CD4-positive, alpha-beta T cell treated with Interferon alpha-2 for 1 hour (primary cell): ENCODE measurements at places on chromosomes 16 and 17.

DNA sequence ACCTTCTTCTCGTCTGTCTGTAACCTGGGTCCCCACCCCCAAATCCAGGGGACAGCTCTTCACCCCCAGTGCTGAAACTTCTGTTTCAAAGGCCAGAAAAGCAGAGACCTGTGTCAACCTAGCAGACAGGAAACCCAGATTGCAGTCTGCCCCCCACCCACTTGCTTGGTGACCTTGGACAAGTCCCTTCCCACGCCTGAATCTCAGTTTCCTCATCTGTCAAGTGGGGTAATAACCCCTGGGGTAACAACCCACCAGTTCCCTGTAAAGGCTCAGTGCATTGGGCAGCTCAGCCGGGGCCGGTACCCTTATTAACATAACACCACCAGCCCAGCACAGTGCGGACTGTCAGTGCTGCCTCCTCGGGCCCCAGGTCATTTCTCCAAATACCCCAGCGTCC is 1.3 kb downstream of the STX1B start:
- DNase-seq = no peak

DNA sequence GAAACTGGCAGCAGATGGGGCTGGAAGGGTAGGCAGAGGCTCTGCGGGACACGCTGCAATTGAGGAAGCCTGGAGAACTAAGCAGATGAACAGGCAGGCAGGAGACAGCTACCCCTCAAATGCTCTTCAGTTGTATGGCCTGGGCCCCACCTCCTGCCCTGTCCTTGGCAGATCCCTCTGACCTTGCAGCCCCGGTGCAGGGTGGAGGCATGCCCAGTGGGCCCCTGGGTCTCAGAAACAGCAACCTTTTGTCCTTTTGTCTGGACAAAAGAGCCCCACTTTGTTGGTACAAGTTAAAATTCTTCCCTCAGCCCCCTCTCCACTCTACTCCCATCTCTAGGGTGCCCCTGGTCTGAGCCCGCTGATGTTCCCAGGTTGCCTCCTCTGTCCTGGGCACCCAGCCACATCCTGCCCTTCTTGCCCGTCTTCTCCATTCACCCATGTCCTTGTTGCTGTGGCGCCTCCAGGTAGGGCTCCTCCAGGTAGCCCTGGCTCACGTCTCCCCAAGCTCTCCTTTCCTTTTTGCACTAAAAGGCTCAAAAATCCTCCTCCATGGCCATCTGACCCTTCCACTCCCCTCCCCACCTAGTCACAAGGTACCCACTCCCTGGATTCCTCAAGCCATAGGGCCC is 136.8 kb downstream of the CLEC16A start:
- DNase-seq = no peak

- no peak for DNase-seq
These were observed 13.7 kb upstream of the WIPI1 start for GRCh38 chr17:68470961-68471360.

GRCh38 chr17:5069724-5070123 is 8.5 kb upstream of the ZFP3 start:
- no peak for DNase-seq

DNA sequence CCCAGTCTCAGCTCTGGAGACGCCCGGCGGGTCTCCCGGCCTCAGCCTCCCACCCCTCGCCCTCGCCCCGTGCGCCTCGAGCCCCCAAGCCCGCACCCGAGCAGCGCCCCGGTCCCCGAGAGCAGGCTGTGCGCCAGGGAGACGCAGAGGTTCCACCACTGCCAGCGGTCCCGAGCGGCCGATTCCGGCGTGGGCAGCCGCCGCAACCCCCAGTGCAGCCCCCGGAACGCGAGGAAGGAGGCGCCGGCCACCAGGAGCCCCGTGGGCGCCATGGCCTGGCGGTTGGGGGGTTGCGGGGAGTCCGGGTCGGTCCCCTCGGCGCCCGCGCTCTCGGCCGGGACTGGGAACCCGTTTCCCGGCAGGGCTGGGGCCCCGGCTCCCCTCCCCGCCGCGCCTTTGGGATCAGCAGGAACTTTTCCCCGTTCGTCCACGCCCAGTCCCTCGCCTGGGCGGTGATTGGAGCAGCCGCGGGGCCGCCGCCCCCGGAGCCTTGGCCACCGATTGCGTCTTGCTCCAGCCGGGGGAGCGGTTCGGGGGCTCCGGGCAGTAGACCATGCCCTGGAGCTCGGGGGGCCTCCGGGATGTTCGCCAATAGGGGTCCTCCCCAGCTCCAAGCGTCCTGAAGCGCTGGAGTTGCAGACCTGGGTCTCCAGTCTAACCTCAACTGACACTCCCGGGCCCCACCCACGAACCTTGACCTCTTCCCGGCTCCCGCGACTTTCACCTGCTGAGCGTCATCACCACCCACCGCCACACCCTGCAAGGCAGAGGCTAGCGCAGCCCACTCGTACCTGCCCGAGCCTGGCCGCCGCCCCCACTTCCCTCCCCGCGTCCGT is at the start of gene TLCD2:
Gene TLCD2, minus strand, starts transcription at position 407 of the 836 bp plus-strand sequence. Its CDS starts 135 bp downstream, at position 272.
- peak; percentile 22 for DNase-seq

DNA sequence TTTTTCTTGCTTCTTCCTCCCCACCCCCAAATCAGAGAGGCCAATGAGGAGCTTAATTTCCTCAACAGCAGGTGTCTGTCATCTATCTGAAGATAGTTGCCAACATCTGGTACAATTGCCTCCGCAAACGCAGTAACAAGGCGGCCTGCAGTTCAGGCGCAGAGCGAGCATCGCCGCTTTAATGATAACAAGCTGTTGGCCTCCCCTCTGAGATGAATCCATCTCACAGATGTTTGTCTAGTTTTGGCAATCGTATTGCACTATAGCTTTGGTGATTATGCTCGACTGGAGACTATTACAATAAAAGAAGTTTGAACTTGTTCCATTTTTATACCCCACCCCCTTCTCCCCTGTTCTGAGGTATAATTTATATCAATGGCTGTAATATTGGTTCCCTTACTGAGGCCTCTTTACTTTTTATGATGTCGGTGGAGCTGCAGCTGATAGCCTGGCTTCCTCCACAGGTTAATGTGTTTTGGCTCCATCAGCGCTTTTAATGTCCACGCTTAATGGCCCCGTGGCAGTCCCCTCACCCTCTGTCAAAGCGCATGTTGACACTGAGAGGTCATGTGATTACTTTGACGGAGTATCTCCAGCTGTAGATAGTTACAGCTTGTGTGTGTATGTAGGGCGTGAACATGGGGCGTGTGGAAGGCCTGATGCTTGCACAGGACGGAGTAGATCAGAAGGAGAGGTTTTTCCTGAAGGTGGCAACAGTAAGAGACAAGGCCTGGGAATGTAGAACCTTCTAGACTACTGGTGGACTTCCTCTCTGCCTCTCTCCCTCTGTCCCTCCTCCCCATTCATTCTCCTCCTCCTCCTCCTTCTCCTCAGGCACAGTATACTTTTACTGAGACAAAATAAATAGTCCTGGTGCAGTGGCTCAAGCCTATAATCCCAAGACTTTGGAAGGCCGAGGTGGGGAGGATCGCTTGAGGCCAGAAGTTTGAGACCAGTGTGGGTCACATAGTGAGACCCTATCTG is 164.7 kb downstream of the MSI2 start:
- DNase-seq = no peak

DNA sequence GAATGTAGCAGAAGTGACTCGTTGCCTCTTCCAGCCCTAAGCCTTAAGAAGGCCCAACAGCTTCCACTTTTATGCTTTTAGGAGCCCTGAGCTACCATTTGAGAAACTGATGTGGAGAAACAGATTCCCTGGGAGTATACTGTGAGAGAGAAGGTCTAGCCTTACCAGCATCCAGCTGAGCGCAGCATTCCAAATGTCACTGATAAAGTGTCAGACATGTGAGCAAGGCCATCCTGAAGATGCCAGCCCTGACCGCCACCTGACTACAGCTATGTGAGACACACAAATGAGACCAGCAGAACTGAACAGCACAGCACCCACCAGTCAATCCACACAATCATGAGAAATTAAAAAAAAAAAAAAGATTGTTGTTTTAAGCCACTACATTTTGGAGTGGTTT is 18.6 kb upstream of the MED13 start:
- no peak for DNase-seq

DNA sequence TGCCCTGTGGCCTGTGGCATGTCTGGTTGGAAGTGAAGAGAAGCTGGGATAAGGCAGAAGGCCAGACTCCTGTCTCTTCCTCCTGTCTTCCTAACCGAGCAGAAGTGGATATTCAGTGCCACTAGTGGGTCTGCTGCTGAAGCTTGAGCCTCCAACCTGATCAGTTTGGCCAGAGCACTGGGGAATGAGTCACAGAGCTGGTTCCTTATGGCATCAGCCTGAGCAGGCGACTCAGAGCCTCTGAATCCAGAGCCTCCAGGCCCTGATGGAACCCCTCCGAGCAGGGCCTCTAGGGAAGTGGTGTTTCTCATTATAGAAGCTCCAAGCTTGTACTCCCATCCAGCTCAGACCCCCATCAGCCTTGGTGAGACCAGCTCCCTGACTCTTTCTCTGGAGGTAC is 2.0 kb downstream of the WSCD1 start:
- no peak for DNase-seq

GRCh38 chr16:54344646-54345630 is 58.4 kb upstream of the IRX3 start:
- DNase-seq = no peak

DNA sequence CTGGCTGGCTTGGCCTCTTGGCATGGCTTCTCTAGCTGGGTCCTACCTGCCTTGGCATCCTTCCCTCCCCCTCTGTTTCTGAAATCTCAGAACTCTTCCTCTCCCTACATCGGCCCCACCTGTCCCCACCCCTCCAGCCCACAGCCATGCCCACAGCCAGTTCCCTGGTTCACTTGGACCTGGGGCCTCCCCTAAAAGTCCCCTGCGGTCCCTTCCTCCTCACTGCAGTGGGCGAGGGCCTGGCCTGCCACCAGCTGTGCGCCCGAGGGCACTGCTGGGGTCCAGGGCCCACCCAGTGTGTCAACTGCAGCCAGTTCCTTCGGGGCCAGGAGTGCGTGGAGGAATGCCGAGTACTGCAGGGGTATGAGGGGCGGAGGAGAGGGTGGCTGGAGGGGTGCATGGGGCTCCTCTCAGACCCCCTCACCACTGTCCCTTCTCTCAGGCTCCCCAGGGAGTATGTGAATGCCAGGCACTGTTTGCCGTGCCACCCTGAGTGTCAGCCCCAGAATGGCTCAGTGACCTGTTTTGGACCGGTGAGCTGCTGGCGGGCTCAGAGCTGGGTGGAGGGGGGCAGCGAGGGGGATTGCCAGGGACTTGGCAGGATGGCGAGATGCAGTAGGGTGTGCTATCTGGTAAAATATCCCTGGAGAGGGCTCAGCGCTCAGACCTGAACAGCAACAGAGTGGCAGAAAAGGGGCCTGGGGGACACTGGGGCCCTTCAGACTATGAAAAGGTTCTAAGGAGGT is 14.1 kb downstream of the MIEN1 start:
- no peak for DNase-seq

DNA sequence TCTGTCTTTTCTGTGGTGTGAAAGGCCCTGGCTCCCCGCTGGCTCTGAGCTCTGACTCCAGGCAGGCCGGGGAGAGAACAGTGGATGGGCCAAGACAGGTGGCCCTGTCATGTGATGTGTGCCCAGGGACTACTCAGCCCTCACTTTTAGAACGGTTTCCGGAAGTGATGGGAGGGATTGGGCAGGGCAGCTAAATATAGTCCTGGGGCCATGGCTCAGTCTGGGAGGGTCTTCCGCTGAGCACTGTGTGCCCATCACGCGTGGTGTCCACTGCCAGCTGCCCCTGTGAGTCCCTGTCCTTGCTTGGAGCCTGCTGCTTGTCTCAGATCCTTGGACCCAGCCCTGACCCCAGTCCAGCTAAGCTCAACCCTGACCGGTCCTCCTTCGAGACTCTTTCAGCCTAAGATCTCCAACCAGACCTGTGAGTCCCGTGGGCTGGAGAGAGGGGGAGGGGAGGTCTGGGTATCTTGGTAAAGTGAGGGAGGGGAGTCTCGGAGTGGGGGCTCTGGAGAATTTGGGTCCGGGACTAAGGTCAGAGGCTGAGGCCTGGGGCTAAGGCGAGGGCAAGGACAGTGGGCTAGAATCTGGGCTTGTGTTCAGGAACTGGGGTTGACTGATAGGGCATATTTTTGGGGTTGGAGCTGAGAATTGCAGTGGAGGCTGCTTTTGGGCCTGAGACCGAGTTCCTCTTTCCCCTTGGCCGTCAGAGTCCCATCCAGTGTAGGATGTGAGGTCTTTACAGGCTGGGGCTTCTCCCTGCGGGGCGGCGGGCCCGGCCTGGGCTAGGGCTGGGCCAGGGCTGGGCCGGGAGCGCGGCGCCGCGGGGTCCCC is at the start of gene TRIM72:
Gene TRIM72, plus strand, starts transcription at position 243 of the 831 bp plus-strand sequence. CDS start 620 bp downstream, outside the sequence.
- DNase-seq = no peak

DNA sequence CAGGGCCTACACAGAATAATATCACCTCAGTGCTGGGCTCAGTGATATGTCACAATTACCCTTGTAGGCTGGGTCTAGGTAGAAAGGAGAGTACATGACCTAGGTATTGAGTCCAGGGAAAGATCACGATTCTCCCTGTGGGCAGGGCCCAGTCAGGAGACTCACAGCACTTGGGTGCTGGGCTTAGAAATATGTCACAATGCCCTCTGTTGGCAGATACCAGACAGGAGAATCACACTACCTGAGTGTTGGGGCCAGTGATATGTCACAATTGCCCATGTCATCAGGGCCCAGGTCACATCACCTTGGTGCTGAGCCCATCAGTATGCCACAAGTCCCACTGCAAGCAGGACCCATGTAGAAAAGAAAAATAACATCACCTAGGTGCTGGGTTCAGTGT is 2105.5 kb downstream of the TP53TG3F start:
- DNase-seq = no peak

GRCh38 chr16:7511549-7512260 is 179.1 kb downstream of the RBFOX1 start:
- no peak for DNase-seq

GRCh38 chr16:78237841-78238240 is 138.4 kb downstream of the WWOX start:
- DNase-seq = no peak

DNA sequence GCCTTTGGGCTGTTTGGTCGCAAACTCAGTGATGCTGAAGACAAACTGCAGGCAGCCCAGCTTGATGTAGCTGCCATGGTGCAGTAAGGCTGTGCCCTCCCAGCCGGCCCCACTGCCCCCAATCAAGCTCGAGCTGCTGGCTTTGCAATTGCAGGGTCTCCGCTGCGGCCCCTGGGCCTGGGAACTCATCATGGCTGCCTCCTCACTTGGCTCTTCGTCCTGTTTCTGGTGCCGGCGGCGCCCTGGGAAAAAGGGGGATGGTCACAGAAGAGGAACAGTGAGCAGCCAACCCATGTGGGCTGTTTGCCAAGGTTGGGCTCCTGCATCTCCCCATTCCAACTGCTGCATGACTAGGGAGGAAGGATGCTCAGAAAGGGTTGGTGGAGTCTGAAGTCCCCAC is 3.4 kb upstream of the DHRS13 start:
- no peak for DNase-seq

GRCh38 chr17:52235516-52235915 is 77.0 kb upstream of the CA10 start:
- DNase-seq = no peak

DNA sequence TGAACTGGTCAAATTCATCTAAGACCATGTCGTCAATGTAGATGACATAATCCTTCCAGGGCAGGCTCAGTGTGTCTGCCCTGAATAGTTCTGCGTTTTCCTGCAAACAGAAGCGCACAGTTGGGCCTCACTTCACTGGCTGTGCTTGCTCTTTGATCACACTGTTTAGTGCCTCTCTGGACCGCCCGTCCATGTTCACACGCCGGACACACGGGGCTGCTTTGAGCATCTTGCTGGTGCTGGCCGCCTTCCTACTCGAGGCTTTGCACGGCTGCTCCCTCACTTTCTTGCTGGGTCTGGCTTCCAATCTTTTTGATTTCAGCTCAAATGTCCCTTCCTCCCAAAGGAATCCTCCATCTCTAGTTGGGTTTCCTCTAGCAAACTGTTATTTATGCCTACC is 37.4 kb downstream of the DNAH17 start:
- DNase-seq = no peak
